Bronchial smooth muscle cell (primary cell): ENCODE measurements at places on chromosomes 13 and 19. TPM values are rescaled to one million over a fixed set of nuclear protein-coding genes. Genes with fewer than 3 reads are reported as not detected.

DMWD gene
- total RNA-seq: 16.7 and 21.2 TPM in 2 replicates

SCN1B gene
- total RNA-seq: 10.6 and 15.6 TPM in 2 replicates

IL11 gene
- 0.94 and 1.6 TPM in 2 replicates for total RNA-seq

SEMA6B gene
- 0.09 and 0.32 TPM in 2 replicates for total RNA-seq

CLEC4M gene
- not detected in 2 replicates for total RNA-seq

CYP2A7 gene
- not detected in 2 replicates for total RNA-seq

CD79A gene
- not detected in 2 replicates for total RNA-seq

KLK4 gene
- not detected in 2 replicates for total RNA-seq

DHDH gene
- 1.6 TPM in 1 of 2 replicates, not detected in the other for total RNA-seq

RRAS gene
- 40.7 and 48.1 TPM in 2 replicates for total RNA-seq

MBD3L3 gene
- not detected in 2 replicates for total RNA-seq

CFAP97D2 gene
- total RNA-seq: not detected in 2 replicates

APC2 gene
- 0.63 and 1.1 TPM in 2 replicates for total RNA-seq

ZNF709 gene
- total RNA-seq: 3.2 and 3.8 TPM in 2 replicates

MIA gene
- total RNA-seq: 0.26 and 0.47 TPM in 2 replicates

CEACAM19 gene
- 0.26 and 0.95 TPM in 2 replicates for total RNA-seq

ZNF563 gene
- 5.2 and 5.4 TPM in 2 replicates for total RNA-seq

AP1M2 gene
- not detected in 2 replicates for total RNA-seq

MICOS13 gene
- 59.5 and 69.2 TPM in 2 replicates for total RNA-seq

PSG2 gene
- total RNA-seq: not detected in 2 replicates

ADAMTS10 gene
- total RNA-seq: 6.8 and 8.1 TPM in 2 replicates

SHFL gene
- total RNA-seq: 23.0 and 26.8 TPM in 2 replicates

ARHGAP33 gene
- total RNA-seq: 5.0 and 7.9 TPM in 2 replicates

CBY2 gene
- total RNA-seq: not detected in 2 replicates
